Activated CD8-positive, alpha-beta memory T cell treated with anti-CD3 and anti-CD28 coated beads, Interleukin-2, amount 10 ng/mL, durations not matched to agents 7 days and 5 days (primary cell): ENCODE measurements at places on chromosomes 2 and 18.
A peak's percentile ranks its signal among the peaks of the same experiment; 100 is the strongest.

GRCh38 chr2:18518116-18519111 lies 42.0 kb downstream of the RDH14 start:
- no peak overlapping the region for H3K27ac ChIP-seq
- no peak for DNase-seq
- no peaks in the 10 kb centered on the region for H3K36me3 ChIP-seq

- DNase-seq, result peak; percentile 68
- no peak overlapping the region for H3K4me3 ChIP-seq
- H3K36me3 ChIP-seq, result peaks cover 3% of the 10 kb centered on the region
- H3K27ac ChIP-seq, result no peak overlapping the region
- peaks cover 12% of the 10 kb centered on the region for H3K27me3 ChIP-seq
Observed at GRCh38 chr18:47756364-47757016, 174.0 kb downstream of the SMAD2 start.

- H3K36me3 ChIP-seq, result no peaks in the 10 kb centered on the region
- DNase-seq, result no peak
- H3K4me3 ChIP-seq, result no peak overlapping the region
- no peaks in the 10 kb centered on the region for H3K4me1 ChIP-seq
Observed at GRCh38 chr18:57376503-57376902, 24.1 kb downstream of the ST8SIA3 start.

- peaks cover 9% of the 10 kb centered on the region for H3K4me1 ChIP-seq
- H3K4me3 ChIP-seq, result no peak overlapping the region
- H3K27me3 ChIP-seq, result no peaks in the 10 kb centered on the region
- peaks cover 12% of the 10 kb centered on the region for H3K36me3 ChIP-seq
- no peak for DNase-seq
Observed at GRCh38 chr2:68536000-68536399, 68.6 kb downstream of the APLF start.

DNA sequence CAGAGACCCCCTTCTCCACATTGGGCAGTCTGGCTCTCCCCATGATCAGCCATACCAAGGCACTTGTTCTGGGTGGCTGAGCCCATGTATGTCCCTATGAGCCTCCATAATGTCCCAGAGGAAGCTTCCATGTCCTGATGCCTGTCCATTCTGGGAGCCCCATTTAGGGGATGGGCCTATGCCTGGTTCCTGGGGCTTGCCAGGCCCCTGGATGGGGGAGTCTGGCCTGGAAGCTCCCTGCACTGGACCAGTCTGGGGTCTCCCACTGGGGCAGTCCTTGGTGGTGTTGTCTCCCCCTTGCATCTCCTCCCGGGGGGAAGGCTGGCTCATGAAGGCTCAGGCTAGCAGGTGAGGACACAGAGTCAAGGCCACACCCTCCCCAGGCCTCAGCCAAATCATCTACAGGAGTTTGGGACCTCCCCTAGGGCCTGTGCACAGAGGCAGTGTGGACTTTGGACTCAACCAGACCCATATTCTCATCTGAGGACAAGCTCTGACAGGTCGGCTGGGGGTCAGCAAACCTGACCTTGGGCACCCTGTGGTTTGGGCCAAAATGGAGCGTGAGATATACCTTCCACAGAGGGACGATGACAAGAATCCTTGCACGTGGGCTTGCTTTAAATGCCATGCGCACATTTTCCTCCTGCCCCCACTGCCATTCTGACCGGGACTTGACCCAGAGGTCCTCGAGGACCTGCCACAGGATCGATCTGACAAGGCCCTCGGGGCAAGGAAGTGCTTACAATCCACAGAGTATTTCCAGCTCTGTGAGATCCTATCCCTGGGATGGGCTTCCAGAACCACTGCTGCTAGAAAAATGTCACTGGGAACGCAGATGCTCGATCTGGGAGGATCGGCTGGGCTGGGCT lies 38.8 kb downstream of the INHBB start:
- no peak for DNase-seq
- no peak overlapping the region for H3K27ac ChIP-seq
- H3K4me3 ChIP-seq, result no peak overlapping the region
- H3K36me3 ChIP-seq, result no peaks in the 10 kb centered on the region

- no peak overlapping the region for H3K27ac ChIP-seq
- DNase-seq, result no peak
- H3K4me3 ChIP-seq, result no peak overlapping the region
- no peaks in the 10 kb centered on the region for H3K36me3 ChIP-seq
Observed at GRCh38 chr2:220044383-220044782, 417.0 kb downstream of the SLC4A3 start.

- no peaks in the 10 kb centered on the region for H3K4me1 ChIP-seq
- no peaks in the 10 kb centered on the region for H3K36me3 ChIP-seq
- no peak overlapping the region for H3K4me3 ChIP-seq
- no peak for DNase-seq
Observed at GRCh38 chr2:20092226-20092900, 40.9 kb upstream of the LAPTM4A start.
